Activated CD8-positive, alpha-beta T cell treated with anti-CD3 and anti-CD28 coated beads, Interleukin-2, amount 10 ng/mL, durations not matched to agents 7 days and 5 days (primary cell): ENCODE measurements at places on chromosomes 5 and 9.
A peak's percentile ranks its signal among the peaks of the same experiment; 100 is the strongest.

GRCh38 chr5:119176785-119177184 lies 105.9 kb downstream of the DMXL1 start:
- DNase-seq: no peak

DNA sequence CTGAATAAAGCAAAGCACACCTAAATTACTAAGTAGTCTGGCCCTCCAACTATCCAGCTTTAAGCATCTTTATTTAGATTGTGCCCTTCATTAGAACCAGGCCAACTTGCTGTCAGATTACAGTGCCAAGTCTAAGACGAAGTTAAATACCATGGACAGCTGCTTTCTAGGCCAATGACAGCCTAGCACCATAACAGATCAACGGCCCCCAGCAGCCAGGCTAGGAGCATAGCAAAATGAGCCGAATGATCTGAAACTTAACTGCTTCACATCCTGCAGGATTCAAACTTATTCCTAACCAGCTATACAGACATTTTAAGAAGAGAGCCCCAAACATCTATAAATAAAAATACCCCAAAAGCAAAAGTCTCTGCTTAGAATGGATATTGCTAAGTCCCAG lies 6.8 kb downstream of the SLC24A2 start:
- no peak for DNase-seq

DNA sequence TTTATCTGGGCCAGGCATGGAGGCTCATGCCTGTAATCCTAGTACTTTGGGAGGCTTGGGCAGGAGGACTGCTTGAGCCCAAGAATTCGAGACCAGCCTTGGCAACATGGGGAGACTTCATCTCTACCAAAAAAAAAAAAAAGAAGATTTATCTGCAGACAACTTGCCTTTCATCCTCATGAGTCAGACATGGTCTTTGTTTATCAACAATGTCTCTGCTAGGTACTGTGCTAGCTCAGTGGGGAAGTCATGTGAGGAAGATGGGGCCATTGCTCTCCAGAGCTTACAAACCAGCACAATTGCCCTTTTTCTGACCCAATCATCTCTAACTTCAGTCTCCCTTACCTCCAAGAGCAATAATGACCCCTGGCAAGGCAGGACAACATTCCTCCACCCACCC lies 1.6 kb downstream of the URM1 start:
- DNase-seq: no peak

DNA sequence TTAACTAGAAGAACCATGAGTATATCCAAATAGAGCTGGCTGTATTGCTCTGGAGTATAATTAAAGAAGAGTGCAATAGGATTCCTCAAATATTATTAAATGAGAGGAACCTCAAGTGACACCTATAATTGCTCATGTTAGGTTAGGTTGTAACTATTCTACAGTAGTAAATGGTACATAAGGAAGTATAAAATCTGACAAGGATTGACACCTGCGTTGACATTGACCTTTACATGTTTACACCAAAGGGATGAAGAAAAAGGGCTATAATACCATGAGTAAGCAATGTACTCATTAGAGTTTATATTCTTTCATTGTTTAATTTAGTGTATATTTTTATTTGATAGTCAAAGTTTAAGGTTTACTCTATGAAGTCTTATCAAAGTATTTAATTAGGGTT lies 48.9 kb downstream of the SLC12A2 start:
- DNase-seq: no peak

- DNase-seq: no peak
Observed at GRCh38 chr9:125343518-125344275, 82.1 kb downstream of the GAPVD1 start.

DNA sequence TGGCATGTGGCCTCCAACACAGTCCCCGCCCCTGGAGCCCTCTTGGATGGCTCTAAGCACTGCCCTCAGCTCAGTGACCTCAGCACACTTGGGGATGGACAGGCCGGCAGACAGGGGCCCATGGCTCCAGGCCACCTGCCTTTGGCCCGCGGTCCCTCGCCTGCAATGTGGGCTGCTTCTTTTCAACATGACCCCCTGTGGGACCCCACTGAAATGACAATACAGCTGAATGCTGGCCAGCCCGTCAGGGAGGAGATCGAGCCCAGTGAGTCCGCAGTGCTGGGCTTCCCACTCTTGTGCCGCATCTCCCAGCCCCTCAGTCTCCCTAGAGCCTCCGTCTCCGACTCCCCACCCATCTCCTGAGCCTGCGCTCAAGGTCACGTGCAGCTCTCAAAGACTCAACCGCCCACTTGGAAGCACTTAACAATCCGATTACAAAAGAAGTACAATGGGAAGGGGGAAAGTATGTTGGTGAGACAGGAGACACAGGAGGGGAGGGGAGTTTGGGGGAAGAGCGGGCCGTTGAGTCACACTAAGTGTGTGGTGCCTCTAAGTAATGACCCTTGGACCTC lies 238.9 kb downstream of the HSPA4 start:
- no peak for DNase-seq

- DNase-seq: peak; percentile 32
Observed at GRCh38 chr5:140266471-140267200, 36.3 kb downstream of the PFDN1 start.

DNA sequence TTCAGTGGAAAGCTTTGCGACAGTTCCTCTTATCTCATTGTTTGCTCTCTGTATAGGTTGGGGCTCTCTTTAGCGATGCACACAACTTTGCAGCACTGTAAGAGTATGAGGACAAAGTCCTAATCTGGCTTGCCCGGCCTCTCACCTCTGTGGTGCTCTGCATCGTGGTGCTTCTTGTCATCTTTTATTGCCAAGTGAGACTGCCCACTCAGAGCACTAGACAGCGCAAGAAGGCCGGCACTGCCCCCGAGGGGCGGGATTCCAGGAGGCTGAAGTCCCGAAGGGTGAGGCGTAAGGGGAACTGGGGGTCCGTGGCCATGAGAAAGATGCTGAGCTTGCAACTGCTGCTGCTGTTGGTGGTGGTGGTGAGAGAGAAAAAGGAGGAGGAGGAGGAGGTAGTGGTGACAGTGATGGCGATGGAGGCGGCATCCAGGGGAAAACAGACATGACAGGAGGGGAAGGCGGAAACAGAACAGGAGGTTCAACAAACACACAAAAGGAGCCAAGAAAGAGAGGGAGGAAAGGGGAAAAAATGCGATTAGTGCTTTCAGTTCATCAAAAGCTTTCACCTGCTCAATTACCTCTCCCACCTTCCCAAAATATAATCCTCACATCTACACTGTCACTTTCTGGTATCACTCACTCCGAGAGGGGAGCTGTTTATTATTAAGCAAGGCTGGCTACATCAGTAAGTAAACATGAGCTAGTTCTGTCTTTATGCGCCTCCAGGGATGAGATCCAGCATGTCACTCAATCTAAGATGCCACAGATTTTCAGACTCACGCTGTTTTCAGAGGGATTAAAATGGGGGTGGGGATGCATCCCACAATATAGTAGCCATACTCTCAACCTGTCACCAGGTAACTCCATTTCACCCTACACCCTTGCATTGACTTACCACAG lies 55.1 kb downstream of the TLE1 start:
- DNase-seq: no peak

GRCh38 chr5:79685627-79686026 lies 4.0 kb upstream of the CMYA5 start:
- no peak for DNase-seq

DNA sequence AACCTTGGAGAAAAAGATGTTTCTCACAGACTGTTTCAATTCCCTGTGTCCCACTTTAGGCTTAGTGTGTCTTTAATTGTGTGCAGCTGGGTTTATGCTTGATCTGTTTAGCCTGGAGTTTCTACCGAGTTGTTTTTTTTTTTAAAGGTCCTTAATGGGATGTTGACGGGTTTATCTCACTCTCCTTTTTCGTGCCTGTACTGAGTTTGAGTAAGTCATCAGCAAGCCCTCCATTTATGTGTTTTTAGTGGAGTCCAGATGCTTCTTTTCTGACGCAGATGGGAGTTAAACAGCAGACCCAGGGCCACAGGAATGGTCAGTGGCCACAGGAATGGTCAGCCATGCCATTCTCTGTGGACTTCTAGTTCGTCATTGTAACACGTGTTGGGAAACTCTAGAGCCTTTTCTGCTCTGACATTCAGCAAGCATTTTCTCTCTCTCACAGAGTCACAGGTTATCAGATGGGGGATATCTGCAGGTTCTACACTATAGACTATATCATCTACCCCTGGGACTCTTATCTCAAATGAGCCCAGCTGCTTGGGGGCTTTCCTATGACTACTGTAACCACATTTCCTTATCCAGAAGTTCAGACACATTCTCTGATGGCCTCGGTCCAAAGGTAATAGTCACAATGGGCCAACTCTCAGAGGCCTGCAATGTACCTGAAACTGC lies 190.5 kb downstream of the TTLL11 start:
- no peak for DNase-seq

DNA sequence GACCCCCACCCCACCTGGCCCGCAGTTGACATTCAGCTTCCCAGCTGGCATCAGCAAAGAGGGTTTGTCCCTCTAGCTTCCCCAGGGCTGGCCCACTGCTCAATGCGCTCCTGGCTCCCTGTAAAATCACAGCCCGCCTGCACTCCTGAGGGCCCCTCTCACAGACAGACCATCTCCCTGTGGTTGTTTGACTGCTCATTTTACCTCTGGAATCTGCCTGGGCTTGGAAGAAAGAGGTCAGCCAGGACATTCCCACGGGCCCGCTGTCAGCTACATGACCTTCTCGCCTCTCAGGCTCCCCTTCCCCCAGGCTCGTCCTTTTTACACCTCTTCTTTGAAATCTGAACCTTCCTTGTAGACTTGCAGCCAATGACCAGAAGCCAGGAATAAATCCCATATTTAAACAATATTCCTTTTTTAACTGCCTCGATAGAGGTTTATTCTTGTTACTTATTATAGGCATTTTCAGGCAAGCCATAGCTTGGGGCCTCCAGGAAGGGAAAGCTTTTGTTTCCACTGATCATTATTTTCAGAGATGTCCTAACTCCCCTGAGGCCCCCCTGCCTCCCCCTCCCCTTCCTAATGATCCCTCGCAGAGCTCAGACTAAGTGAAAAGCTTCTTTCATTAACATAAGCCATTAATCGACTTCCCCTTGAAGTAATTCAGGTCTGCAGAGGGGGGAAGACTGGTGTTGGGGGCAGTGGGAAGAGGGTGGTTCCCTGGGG lies 76.3 kb upstream of the IQGAP2 start:
- DNase-seq: no peak

DNA sequence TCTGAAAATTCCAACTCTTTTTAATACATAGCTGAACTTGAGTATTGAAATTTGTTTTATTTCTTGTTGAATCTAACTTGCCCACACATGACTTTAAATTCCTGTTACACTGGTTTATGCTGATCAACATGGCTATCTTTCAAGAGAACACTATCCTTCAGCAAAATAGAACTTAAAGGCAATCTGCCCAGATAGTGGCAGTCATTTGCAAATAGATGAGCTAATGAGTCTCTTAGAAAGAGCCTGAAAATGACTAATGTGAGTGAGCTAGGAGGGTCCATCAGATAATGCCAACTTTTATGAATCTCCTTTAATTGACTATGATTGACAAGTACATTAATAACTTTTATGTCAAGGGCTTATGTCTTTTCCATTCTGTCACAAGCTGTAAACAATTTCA lies 1360.8 kb upstream of the C9orf72 start:
- no peak for DNase-seq

DNA sequence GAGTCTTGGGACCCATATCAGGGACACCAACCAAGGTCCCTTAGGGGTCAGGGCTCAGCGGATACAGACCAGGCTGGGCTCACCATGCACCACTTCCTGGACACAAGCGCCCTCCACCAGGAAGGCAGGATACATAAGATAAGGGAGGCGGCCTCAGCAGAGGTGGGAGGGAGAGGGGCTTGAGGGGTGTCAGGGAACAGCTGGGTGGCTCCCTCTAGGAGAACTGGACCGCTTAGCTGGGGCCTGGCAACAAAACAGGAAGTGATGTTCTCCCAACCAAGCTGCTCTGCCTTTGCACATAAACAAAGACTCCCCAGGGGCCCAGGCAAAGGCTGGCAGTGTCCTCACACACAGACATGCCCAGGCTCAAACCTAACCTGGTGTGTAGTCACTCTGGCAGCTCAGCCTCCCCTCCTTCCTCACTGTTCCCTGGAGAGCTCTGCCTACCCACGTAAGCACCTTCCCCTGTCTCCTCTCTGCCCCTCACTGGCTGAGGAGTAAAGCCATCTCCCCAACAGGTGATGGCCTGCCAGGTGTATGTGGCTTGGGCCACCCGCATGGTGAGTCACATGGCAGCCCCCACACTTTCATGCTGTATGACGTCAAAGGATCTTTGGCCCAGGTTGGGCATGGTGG lies 5.8 kb upstream of the BICD2 start:
- no peak for DNase-seq

DNA sequence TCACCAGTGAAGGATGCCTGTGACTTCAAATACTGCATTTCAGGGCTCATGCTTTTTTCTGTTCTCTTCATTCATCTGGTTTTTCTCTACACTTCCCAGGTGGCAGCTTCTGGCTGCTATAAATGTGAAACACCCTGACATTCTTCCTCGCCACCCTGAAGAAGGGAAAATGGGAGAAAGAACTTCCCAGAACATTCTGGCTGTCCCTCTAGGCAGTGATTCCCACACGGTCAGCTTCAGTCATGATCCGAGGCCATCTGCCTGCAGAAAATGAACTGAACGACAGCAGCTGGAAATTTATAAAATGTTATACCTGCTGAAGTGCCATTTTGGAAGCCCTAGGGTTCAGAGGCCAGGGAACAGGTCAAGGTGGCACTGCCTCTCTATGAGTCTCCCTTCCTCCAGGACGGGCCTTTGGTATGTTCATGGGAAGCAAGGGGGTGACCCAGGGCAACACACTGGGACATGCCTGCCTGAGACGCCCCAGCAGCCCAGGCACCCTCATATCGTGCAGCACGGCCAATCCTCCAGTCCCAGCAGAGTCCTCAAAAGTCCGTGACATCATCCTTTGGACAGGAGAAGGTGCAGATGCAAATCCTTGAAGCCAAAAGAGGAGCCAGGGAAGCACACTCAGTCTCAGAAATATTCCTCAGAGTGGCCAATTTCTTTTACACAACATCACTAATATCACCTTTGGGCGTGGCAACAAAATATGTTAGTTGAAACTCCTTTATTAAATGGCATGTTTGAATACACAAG lies 107.1 kb downstream of the SEMA5A start:
- DNase-seq: no peak

- DNase-seq: no peak
Observed at GRCh38 chr5:42982107-42982622, 58.0 kb downstream of the ANXA2R start.

- DNase-seq: no peak
Observed at GRCh38 chr9:129100383-129101169, 10.0 kb downstream of the CRAT start.

- DNase-seq: no peak
Observed at GRCh38 chr5:83530193-83530592, 58.6 kb downstream of the VCAN start.

DNA sequence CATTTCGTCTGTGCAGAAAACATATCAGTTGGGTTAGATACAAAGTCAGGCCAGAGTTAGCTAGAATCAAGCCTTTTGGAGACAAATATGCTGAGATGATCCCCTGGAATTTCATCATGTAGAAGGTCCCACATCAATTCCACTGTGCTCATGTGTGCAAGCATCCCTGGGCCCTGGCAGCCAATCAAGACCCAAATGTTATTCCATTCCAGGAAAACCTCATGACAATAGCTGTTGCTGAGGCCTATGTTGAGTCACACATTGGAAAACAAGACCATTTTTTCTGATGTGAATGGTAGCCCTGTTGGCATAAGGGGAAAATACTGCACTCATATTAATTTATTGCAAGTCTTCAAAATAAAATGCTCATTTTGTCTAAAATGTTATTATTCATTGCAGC lies 11.5 kb downstream of the SPOCK1 start:
- DNase-seq: no peak
